Kidney glomerular epithelial cell (primary cell): ENCODE measurements at places on chromosomes 4 and X.

- peak; percentile 65 for DNase-seq
These were observed 567 bp downstream of the C4orf46 start for GRCh38 chr4:158670975-158671664.

DNA sequence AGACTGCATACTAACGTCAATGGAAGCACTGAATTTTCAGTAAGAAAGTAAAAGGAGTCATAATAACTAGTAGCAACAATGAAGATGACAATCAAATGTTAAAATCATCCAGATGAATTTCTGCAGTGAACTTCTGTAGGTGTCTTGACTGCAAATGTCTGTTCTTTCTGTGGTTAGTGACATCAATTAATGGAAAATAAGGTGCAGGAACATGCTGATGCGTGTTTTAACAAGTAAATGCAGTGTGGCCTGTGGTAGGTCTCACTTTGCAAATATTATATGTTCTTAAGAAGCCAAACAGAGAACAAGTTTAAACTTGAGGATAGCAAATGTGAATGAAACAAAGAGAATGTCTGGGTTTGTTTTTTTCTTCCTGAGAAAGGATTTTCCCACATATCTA, 2.6 kb upstream of the DTHD1 start:
- no peak for DNase-seq

DNA sequence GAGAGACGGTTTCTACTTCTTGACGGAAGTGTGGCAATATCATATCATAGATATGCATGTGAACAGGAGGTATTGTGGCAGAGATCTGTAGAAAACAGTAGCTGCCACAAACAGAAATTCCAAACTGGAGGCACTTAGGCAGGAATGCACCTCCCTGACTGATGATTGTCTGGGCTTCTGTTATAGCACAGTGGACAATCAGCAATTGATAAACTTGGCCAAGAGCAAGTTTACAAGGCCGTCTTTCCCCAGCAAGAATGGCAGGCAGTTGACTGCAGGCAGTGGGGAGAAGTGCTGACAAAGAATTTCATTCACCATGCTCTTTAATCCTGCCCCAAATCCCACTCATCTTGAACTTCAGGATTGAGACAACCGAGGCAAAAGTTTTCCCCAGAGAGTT, 114.4 kb upstream of the STOX2 start:
- no peak for DNase-seq

DNA sequence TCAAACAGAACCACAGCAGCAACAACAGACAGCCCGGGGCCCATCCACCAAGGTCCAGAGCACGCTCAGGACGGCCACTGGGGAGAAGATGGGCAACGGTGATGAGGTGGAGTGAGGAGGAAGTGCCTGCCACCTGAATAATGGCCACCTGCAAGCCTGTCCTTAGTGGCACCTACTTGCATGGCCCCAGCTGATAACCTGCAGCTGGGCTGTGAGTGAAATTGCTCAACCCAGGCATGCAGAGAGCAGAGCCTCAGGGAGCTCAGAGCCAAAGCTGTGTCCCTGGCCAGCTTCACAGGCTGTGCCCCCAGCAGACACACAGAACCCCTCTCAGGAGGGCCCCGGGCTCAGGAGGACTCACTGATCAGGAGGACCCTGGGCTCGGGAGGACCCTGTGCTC, 102.4 kb upstream of the ADRA2C start:
- no peak for DNase-seq

DNA sequence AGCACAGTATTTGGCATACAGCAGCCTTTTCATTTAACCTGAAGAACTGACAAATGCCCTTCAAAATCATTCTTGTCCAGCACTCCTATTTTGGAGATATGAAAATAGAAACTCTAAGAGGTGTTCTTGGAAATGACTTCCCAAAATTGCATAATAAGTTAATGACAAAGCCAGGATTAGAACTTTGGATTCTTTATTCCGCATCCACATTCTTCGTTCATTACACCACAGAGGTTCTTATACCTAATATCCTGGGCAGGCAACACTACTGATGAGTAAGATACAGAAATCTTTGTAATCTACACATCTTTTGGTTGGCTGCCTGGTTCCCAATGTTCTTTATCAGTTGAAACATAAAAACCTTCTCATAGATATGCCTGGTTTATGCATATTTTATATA, 5.9 kb downstream of the COL25A1 start:
- DNase-seq, result no peak

GRCh38 chrX:53421772-53422085, 725 bp downstream of the SMC1A start:
- no peak for DNase-seq

- no peak for DNase-seq
These were observed 945.0 kb upstream of the INTU start for GRCh38 chr4:126687655-126688358.

DNA sequence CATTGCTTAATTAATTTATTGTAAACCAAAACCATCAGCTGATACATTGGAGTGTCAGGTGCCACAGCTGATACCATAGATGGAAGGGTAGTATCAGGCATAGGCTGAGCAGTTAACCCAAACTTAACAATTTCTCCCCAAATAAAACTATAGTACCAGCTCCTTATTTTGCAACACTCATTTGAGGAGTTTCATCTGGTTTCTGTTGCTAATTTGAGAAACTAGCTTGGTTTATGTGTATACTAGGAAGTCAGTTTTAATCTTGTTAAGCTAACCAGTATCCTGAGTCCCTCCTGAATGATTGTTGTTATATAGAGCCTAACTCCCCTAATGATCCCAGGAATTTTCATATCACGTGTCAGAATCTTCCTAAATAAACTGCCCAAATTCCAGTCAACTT, 12.7 kb downstream of the DCAF16 start:
- DNase-seq, result no peak

GRCh38 chr4:82667761-82668480, 106.1 kb upstream of the TMEM150C start:
- no peak for DNase-seq

GRCh38 chr4:26322346-26322745, 1.5 kb downstream of the RBPJ start:
- no peak for DNase-seq

- no peak for DNase-seq
These were observed 48.5 kb downstream of the AWAT2 start for GRCh38 chrX:70001269-70001668.

DNA sequence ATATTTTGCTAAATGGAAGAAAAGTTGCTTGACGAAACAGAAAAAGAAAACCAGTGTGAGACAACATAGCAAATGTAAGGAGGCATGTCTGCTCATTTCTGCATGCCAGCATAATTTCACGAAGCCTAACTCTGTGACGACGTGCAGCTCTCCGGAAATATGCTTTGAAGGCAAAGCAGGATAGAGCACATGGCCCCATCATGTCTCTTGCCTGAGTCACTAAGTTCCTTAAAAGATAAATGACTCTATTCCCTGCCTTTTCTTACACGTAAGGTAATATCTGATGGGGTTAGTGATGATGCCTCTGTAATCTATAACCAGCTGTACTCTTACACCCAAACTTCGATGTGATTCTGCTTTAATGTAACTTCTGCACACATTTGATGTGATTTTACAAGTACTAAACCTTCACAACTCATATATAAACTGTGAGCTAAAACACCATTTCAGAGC, 64.5 kb downstream of the ANXA3 start:
- no peak for DNase-seq

DNA sequence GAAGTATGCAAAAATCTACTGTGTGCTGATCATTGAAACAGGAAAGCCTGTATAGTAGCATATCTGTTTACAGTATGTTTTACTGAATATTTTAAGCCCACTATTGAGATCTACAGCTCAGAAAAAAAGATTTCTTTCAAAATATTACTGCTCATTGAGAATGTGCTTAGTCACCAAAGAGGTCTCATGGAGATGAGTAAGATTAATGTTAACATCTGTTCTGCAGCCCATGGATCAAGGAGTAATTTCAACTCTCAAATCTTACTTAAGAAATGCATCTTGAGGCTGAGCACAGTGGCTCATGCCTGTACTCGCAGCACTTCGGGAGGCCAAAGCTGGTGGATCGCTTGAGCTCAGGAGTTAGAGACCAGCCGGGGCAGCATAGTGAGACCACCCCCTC, 3.3 kb downstream of the RNF4 start:
- DNase-seq, result no peak

- no peak for DNase-seq
These were observed 23.2 kb upstream of the ASMTL start for GRCh38 chrX:1475881-1476280.

DNA sequence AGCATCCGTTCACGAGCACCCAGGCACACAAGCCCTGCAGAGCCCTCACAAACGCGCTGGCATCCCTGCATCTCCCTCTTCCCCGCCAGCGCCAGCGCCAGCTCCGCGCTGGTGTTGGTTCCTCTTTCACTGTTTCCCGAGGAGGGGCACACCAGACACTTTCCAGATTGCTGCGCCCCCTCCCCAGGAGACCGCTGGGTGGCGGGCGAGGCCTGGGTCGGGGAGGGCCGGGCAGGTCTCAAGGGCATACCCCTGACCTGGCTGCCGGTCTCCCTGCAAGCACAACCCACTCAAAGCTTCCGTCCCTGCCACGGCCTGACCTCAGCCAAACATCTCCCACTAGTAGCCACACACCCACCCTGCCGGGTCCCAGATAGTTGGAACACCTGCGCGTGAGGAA, 2.2 kb upstream of the NKX1-1 start:
- no peak for DNase-seq

GRCh38 chr4:176444741-176445140, 125.0 kb downstream of the SPCS3 start:
- DNase-seq, result no peak

DNA sequence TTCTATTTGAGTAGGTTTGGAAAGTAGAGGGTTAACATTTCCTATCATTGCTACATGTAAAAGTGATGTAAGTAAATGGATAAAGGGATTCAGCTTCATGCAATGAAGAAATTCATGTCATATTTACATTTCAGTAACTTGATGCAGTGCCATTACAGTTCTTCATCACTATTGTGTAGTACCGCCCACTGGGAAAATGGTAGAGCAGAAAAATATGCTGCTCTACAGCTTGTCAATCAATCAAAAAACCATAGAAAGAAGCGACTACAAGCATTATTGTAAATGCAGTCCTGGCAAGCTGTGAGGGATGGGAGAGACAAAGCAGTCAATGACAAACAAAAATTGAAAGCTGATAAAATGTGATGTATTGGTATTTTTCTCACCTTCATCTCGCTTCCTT, 1597.9 kb downstream of the RPA4 start:
- DNase-seq, result no peak

GRCh38 chr4:143405075-143405730, 68.5 kb downstream of the GAB1 start:
- DNase-seq, result no peak

DNA sequence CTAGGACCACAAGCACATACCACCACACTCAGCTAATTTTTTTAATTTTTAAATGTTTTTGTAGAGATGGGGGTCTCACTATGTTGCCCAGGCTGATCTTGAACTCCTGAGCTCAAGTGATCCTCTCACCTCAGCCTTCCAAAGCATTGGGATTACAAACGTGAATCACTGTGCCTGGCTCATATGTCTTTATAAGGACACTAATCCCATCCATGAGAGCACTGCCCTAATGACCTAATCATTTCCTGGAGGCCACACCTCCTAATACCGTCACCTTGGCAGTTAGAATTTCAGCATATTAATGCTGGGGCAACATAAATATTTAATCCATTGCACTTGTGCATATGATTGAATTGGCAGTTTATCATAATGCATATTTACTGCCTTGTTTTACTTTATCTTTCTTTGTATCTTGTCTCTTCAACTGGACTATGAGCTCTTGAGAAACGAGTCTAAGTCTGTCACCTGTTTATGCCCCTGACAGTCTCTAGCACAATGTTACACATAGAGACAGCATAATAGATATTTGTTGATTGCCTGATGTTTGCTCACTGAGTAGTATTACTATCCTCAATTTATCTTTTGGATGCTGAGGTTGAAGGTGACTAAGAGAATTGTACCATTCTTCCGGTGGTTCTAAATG, 172.0 kb downstream of the AASDH start:
- no peak for DNase-seq

- no peak for DNase-seq
These were observed 57.2 kb downstream of the ABLIM2 start for GRCh38 chr4:8101213-8102075.

GRCh38 chr4:185142564-185142911, 528 bp upstream of the SLC25A4 start:
- DNase-seq, result no peak

- no peak for DNase-seq
These were observed 90.0 kb downstream of the PSAPL1 start for GRCh38 chr4:7344636-7345155.

DNA sequence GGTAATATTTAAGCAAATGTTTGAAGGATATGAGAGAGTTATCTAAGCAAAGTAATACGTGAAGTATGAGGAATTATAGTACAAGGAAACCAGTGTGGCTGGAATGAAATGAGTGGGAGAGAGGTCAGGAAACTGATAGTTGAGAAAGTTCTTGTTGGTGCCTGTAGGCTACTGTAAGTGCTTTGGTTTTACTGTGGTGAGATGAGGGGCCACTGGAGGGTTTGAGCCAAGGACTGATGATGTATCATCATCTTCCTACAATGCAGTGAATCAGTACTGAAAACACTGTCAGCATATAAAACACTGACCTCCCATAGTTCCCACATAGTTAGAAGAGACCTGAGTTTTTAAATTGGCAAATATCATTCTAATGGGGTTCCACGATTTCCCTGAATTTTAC, 367.5 kb upstream of the CTSO start:
- DNase-seq, result peak; percentile 77

- DNase-seq, result no peak
These were observed 3.0 kb downstream of the RBPJ start for GRCh38 chr4:26323821-26324220.

DNA sequence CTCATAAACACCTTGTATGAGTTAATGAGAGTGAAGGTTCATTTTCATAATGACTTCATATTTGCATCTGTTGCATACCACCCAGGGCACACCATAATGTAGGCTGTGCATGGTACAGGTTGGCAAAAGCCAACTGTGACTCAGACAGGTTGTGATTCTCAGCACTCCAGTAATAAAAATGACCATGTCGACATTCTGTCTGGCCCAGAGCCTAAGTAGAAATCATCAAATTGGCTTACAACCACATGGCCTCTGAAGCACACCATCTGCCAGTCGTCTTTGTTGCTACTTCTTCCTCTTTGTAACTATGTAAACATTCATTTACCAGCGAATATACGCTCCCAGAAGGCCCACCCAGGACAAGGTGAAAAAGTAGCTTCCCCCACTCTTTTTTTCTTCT, 459.5 kb downstream of the GASK1B start:
- no peak for DNase-seq

- DNase-seq, result no peak
These were observed 4.0 kb downstream of the PCYT1B start for GRCh38 chrX:24643116-24643515.

- DNase-seq, result no peak
These were observed 10.2 kb upstream of the TMEM185A start for GRCh38 chrX:149641835-149642234.

DNA sequence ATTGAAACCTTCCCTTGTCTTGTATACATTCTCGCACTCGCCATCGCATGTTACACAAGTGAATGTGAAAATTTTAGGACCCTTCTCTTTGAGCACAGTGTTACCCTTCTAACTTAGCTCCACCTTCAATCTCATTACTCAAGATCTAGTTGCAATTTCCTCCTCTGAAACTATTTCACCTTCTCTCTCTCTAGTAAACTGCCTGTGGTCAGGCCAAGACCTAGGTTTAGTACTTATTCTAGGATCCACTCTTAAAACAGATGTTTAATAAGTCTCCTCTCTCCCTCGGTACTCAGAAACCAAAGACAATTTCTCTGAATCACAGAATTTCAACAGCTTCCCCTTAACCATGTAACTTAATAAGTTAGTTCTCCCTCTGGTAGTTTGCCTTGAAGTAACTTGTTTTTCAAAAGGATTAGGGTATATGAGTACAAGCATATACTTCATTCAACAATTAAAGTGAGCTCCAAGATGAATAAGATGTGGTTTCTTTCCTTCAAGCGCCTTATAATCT, 156.0 kb downstream of the SH3KBP1 start:
- no peak for DNase-seq
